NCI-H774 (cell line): ENCODE measurements at places on chromosomes 1 and 21.

DNA sequence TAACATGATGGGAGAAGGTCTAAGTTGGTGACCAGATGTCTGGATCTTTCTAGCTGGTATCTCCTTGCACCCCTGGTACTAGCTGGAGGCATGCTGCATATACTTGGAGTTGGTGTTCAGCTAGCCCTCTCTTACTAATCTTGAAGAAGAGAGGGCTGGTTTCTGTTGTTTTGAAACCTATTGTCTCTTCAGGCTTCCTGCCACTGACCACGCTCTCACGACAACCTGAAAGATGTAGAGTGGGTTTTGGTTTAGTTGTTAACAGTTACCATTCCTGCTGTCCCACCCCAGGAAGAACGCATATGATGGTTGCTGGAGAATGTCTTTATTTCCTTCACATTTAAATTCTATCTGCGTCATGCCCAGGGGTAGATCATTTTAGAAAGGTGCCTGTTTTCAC, 3.6 kb downstream of the MAN1C1 start:
- DNase-seq, result no peak

GRCh38 chr1:212624976-212625501, 16.5 kb downstream of the ATF3 start:
- DNase-seq, result no peak

GRCh38 chr21:46457801-46458314, 833 bp upstream of the DIP2A start:
- no peak for DNase-seq

DNA sequence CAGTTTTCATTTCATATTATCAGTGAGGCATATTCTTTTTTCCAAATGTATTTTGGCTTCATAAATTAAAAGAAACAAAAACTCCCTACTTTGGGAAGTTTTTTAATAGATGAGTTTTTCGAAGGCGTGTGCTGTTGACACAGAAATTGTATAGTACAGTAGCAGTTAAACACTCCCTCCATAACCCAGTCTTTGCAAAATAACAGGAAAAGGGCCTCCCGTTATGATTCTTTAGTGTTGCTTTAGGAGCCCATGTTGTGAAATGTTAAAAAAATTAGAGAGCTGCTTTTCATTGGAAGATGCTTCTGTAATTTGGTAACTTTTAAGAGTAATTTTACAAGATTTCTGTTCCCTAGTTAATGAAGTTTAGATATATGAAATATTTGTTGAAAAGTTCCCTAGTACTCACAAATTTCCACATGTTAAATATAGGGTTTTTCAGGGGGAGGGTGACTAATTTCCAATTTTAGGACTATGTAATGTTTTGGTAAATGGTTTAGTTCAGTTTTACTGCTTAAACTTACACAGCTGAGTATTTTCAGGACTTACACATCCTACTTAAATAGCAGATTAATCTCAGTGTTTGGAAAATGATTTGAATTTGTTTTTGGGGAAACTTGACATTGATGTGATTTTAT, 2.0 kb downstream of the CAMSAP2 start:
- DNase-seq, result no peak

- no peak for DNase-seq
Measured at GRCh38 chr1:191977874-191978506, 180.3 kb upstream of the RGS18 start.

DNA sequence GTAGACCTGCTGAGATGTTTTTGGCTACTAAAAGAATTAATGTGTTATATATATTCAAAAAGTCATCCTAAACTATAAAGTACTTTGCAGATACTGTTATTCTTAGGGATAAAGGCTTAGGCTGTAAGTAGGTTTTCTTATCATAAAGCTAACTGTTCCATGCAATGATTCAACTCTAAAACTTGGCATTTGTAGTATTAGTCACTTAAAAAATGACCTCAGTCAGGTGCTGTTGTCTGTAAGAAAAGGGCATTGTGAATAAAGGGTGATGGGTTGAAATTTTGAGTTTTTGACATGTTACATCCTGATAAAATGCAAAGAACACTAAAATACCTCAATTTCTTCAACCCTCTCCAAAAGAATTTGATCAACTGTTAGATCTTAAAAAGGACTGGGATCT, 32.9 kb downstream of the ADCY10 start:
- no peak for DNase-seq

GRCh38 chr1:15696956-15697521, 12.9 kb downstream of the PLEKHM2 start:
- DNase-seq, result no peak

GRCh38 chr1:167107456-167107855, 13.6 kb downstream of the STYXL2 start:
- DNase-seq, result no peak

DNA sequence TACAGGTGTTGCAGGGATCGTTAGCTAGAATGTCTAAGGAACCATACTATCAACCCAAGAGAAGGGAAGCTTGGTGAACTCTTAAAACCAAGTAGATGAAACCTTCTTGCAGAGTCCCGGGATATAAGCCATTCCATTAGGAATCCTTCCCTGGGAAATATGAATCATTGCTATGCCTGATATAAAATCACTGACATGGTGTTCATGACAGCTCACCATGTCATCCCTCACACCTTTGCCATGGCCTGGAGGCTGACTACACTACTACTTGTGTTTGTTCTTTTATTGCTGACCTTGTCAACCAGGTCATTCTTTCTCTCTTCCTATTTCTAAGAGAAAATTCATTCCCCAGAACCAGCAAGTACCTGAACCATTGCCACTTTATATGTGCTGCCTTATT, 12.1 kb downstream of the ST6GALNAC3 start:
- no peak for DNase-seq

- no peak for DNase-seq
Measured at GRCh38 chr1:227921461-227922185, 26.1 kb downstream of the WNT9A start.

DNA sequence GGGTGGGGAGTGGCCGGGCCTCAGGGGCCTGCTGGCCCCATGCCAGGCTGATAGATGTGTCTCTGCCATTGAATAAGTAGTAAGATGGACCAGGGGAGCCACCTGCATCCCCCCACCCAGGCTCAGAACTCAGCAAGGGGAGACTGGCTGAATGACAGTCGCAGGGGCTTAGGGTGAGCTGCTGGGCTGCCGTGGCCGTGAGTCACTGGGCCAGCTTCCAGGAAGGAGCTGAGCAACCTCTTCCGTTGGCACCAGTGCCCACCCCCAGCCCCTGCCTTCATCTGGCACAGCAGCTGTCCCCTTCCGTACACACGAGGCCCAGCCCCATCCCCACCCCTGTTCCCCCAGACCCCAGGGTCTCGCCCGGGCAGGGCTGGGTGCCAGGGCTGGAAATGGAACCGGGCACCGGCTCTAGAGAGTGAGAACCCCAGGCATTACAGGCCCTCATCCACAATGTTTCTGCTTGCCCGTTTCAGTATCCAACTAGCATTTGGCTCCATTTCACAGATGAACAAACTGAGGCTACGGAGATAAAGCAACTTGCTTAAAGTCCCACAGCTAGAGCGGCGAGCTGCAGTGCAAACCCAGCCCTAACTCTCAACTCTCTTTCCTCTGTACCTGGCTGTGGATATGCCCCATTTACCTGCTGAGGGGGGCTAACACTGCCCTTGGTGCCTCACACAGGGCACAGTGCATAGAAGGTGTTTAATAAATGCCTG, 10.2 kb downstream of the WNT4 start:
- no peak for DNase-seq

- DNase-seq, result no peak
Measured at GRCh38 chr21:33219300-33219699, 10.4 kb upstream of the IFNAR2 start.

GRCh38 chr1:151325231-151325630, 2.0 kb downstream of the PI4KB start:
- no peak for DNase-seq

- DNase-seq, result no peak
Measured at GRCh38 chr1:212060632-212061472, 25.3 kb downstream of the DTL start.

- DNase-seq, result no peak
Measured at GRCh38 chr1:192476802-192477298, 98.7 kb upstream of the RGS1 start.

DNA sequence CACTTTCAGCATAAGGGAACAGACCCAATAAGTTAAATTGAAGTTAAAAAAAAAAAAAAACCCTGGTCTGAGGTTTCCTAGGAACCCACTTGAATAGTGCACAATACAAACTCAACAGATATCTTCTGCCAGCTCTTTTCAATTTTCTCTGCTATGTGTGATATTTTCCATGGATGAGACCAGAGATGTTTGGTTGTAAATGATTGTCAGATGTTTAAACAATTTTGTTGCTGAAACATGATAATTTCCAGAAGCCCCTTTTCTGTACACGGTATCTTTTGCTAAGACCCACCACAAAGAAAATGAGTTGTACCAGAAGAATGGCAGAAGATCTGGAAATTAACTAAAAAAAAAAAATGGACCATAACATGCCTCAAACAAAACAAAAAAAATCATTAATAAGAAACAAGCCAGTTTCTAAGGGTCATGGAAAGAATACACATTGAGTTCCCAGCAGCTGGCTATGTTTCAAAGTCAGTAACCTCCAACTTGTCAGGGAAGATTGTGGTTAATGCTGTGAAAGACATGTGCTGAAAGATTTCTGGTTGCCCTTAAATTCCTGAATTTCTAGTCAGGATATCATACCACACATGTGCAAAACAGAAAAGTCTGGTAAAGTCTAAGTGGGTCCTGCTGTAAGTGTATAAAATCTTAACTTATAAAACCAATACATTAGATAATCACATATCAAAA, 35.6 kb upstream of the MGST3 start:
- no peak for DNase-seq

DNA sequence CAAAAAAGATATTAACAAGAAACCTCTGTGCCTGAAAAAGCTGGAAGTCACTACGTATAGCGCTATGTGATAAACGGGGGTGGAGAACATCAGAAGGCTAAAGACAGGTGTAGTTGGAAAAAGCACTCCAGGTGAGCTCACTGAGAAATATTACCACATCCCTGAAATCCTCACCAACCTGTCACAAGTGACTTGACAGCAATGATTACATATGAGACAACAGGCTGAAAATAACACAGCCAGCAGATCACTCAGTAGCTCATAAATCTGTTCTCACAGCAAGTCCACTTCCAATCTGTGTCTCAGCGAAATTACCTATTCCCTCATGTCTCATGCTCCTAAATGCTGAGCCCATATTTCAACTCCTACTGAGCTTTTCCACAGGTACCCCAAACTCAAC, 120.5 kb downstream of the UBR4 start:
- no peak for DNase-seq

DNA sequence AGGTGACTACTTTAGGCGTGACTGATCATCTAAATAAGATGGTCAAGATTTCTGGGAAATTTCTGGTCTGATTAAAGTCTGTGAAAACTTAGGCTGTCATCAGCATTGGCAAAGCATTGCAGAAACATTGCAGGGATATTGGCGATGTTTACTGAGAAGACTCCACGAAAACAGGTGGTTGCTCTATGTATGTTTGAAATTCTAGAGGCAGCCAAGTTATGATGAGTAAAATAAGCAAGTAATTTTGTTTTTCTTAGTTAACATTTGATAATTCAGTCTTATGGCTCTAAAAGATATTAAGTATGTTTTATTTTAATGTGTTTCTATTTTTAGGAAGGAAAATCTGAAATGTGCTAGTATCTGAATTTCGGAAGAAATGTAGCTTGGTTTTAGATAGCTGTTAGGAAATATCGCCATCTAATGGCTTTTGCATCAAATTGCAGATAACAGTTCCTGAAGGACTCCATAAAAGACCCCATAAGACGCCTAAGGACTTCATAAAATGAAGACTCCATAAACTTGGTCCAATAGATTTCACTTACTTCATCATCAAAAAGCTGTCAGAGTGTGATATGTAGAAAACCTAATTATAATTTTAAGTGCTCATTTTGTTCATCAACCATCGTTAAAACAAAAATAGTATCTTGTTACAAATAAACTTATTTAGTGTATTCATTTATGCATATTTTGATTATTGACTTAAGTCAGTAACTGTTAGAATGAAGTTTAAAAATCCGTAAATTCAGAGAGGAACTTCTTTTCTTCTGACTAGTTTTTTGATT, 344.6 kb downstream of the RYR2 start:
- no peak for DNase-seq

DNA sequence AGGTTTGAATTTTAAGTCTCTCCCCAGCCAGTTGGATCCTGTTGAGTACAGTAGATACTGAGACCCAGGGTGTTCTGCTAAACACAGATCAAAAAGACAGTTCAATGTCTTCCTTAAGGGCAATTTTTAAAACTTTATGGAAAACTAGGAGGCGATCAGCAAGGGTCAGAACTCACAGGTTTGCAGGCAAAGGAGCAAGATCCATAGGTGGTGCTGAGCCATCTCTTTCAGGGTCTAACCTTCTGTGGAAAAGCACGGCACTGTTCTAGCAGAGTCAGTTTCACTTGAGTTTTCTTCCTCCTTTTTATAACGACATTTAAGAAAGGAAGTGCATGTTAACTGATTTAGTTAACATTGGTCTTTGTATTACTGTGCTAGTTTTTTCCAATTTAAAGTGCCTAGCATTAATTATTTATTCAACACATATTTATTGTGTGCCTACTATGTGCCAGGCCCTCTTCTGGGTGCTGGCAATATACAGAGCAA, at the start of gene CD84:
Gene CD84, minus strand, starts transcription at position 281 of the 486 bp plus-strand sequence. Its CDS starts 59 bp downstream, at position 222.
- DNase-seq, result no peak

- no peak for DNase-seq
Measured at GRCh38 chr1:8851060-8851459, 27.4 kb downstream of the ENO1 start.

- DNase-seq, result no peak
Measured at GRCh38 chr1:72942008-72942407, 659.7 kb upstream of the NEGR1 start.

GRCh38 chr1:169878498-169878897, 15.2 kb downstream of the SCYL3 start:
- no peak for DNase-seq

GRCh38 chr1:11564237-11564636, 85.3 kb downstream of the DISP3 start:
- DNase-seq, result no peak

DNA sequence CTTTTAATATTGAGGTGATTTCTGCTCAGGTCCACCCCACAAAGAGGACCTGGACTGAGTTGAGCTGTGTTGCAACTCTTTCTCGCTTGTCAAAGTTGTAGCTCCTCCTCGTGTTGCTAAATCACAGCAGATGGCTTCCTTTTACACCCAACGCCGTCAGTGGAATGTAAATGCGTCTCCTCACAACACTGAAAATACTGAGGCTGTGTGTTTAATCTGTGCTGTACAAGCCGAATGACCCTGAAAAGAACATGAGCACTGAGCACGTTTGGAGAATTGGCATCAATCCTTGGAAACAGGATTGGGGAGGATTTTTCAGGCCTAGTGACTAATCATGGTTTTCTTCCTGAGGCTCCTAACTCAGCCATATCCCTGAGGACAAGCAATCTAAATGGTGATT, 196.0 kb downstream of the CRB1 start:
- no peak for DNase-seq
